ENCODE measurements at places on chromosomes 5 and 9.

DNA sequence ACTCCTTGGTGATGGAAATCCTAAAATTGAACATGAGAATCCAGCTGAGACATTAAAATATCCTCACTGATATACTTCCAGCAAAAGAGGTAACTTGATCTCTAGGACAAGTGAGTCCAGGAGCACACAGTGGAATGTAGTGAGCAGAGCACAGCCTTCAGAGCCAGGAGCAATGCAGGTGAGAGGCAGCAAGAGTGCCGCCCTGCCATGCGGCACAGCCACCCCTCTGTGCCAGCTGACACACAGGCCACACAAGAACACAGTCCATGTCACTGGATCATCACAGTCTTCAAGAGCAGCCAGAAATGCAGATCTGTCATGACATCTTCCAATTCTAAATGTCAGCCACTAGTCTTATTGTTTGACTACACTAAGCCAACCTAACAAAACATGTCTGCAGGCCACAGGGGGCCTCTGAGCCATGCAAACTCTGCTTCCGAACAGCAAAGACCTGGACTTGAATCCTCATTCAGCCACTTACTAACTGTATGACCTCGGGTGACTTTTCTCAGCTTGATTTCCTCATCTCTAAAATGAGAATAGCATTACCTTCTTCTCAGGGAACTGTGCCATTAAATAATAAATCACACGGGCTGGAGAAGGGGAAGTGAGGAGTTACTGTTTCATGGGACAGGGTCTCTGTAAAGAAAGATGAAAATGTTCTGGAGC lies 47.0 kb downstream of the CCDC125 start:
- no peak for DNase-seq

DNA sequence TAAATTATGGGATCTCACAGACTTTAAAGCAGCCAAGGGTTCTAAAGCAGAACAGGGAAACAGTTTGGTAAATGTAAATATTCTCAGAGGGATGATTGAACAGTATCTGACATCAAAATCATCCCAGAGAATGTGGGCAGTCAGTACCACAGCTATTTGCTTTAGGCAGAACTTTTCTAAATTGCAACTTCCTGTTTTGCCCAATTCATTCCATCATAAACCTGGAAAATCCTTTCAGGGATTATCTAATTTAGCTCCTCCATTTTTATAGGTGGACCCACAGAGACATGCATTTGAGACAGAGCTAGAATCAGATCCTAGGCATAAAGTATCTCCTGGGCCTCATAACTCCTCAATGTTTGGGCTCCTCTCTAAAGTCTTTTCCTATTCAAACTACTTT lies 12.4 kb downstream of the NR6A1 start:
- no peak for DNase-seq

DNA sequence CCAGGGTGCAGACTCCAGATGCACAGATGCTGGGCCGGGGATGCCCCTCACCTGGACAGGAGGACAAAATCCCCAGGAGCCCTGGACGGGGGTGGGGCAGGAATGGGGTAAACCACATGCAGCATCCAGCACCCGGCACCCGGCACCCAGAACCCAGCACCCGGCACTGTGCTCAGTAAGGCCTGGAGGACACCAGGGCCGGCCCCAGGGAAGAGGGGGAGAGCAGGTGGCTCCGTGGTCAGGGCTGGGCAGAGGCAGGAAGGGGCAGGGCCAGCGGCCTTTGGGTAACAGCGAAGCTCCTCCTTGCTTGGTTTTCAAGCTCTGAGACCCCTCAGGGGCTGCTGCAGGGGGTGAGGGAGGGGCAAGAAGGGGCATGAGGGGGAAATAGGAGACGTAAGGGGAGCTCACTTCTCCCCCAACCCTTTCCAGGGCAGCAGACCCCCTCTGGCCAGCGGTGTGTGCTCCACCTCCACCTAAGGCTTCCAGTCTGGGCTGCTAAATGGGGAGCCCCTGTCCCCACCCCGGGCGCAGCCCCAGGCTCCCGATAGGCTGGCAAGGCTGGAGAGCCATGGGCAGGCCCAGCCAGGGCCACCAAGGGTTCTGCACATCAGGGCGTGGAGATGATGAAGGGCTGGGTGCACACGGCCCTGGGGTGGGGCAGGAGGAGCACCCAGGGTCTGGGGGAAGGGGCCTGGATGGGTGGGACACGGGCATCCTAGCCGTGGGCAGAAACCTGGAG lies 17.8 kb upstream of the SLC6A19 start:
- no peak for DNase-seq

DNA sequence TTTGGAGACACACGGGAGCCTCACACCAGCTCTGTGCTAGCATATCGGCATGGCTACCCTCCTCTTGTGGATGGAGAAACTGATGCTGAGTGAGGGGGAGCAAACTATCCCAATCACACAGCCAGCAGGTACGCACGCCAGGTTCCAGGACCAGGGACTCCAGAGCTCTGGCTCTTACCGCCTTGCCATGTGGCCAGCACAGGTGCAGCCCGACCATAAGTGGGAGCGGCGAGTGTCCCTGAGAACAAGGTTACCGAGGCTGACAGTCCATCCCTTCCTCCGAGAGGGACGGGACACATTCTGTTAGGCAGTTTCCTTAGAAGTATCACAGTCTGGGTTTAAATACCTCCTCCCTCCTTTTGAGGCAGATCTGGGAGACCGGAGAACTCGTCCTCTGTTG lies 86.0 kb downstream of the PAX5 start:
- no peak for DNase-seq

DNA sequence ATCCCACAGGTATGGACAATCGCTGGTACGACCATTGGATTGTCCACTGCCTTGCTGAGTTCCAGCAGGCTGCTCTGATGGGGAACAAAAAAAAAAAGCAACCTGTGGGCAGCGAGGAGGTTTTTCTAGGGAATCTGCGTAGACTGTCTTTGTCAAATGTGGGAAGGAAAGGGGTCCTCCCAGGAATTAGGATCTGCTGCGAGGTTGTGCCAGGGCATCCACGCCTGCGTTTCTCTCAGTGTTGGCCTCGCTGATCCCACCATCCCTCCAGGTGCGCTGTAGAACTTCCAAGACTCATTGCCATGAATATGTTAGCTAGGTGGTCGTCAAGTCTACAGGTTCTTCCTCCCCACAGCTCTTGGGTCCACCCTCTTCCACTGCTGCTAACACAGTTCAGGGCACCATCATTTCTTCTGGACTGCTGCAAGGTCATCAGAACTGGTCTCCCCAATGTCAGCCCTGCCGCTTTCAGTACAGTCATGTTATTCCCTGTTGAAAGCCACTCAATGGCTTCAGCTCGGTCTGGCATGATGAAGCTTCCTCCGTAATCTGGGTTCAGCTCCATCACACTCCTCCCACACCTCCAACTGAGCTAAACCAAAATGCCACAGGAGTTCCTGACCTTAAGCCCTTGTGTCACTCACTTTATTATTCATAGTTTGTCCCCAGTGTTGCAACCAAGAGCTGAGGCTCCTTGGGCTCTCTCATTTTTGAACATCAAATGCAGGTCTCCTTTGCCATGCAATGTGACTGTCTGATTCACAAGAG lies 79.5 kb upstream of the DMRT1 start:
- no peak for DNase-seq

- no peak for DNase-seq
Observed at GRCh38 chr5:67623078-67623477, 426.5 kb upstream of the CD180 start.

GRCh38 chr9:109907810-109908458 lies 127.9 kb downstream of the PALM2AKAP2 start:
- DNase-seq: no peak

GRCh38 chr5:181044662-181045305 lies 4.7 kb downstream of the BTNL9 start:
- no peak for DNase-seq

DNA sequence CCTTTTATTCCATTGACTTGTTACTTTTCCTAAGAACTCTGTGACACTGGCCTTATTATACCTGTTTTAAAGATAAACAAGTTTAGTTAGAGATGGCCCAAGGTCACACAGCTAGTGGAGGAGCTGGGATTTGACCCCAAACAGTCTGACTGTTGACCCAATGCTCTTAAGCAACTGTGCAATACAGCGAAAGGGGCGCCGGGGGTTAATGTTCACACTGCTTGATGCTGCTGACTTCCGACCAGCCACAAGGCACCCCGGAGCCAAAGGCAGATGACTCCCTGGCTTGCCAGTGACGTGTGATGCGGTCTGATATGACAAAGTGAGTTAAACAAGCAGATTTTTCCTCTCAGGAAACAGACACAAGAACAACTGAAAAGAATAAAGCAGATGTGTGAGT lies 23.9 kb downstream of the PIK3R1 start:
- DNase-seq: peak; percentile 64

DNA sequence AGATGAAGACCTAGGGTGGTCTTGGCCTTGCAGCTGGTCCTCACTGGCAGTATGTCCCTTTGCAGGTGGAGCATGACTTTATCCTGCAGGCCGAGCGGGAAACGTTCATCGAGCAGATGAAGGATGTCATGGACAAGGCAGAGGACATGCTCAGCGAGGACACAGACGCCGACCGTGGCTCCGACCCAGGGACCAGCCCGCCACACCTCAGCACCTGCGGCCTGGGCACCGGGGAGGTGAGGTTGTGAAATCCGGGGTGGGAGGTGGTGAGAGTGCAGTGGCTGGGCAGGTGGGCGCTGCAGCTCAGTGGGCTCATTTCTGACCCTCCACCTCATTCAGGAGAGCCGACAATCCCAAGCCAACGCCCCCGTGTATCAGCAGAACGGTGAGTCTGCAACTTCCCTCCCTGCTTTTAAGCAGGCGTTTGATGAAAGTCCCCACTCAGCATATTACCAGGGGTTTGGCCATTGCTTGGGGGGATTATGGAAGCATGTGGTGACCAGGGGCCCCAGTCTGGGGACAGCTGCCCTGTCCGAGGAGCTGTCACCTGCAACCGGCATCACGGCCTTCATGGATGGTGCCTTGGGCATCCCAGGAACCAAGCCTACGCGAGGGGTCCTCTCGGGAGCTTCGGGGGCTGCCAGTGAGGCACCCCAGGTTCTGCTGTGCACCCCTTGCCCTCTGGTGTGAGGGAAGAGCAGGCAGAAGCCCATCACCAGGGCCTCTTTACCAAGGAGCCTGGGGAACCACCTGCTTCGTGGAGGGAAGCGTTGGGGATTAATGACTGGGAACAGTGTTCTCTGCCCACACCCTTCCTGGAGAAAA lies 84.0 kb downstream of the WNK2 start:
- DNase-seq: no peak
